ENCODE measurements at places on chromosomes 6 and 20.

DNA sequence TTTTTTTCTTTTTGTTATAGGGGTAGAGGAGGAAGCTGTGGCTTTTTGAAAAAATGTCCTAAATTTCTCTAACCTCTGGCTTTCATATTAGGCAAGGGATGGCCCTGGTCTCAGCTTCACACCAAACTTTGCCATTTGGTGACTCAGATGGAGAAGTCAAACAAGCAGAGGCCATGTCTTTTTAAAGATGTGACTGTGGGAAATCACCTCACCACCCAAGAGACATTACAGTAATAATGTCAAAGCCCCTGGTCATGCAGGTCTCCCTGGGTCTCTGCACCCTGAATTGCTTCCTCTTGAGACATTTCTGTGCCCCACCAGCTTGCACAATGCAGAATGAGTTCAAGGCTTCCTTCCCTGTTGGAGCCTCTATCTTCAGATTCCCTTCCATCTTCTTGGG is 39.5 kb upstream of the ADGRF5 start:
- no peak for DNase-seq

GRCh38 chr6:46655803-46656202 is 3.0 kb downstream of the SLC25A27 start:
- DNase-seq: no peak

DNA sequence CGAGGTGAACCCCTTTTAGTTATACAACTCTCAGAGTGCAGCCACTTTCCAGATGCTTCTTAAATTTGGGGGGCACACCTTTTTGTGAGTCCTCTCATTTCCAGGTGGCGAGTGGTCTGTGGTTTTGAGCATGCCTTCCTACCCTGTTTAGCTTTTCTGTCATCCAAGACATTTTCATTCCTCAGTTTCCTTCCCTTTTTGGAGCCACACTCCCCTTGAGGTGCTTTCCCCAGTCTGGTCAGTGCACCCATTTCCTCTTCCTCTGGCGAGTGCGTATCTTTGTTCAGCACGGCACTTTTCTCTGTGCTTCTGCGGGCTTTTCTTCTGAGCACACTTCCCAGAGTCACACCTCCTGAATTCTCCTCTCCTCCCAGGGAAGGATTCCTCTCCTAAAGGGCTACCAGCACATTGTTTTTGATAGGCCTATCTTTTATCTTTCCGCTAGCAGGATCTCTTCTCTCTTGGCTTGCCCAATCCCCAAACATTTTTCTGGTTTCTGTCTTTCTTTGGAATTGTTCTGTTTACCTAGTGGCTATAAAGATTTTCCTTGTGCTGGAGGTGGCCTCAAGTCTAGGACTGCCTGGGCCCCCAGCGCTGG is 1.4 kb downstream of the PHF20 start:
- DNase-seq: peak; percentile 46

DNA sequence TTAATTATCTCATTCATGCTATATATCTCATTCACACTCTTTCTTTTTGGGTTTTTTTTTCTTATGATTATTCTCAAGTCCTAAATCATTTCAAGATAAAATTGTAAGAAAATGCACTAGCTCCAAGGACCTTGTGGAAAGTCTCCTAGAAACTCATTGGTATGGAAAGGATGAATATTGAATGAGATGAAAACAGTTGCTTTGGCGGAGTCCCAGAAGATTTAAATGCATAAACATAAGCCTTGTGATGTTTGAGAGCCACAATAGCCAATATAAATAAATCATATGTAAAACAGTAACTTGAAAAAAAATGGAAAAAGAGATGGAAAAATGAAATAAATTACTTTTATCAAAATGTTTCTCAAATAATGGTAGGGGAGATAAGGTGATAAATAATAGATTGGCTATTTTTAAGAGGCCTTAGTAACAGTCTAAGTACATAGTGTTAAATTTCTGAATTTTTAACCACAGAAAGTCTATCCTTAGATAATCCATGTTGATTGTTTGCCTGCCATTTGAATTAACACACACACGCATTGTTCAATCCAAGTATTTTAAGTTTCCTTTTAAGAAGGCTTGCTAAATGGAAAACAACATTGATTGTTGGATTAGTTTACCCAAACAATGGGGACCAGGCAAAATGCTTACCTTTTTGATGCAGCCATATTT is 81.1 kb upstream of the CD2AP start:
- DNase-seq: no peak

- DNase-seq: no peak
Observed at GRCh38 chr6:7561153-7561964, 19.9 kb downstream of the DSP start.

GRCh38 chr6:143936347-143936746 is 71.7 kb downstream of the PLAGL1 start:
- no peak for DNase-seq

DNA sequence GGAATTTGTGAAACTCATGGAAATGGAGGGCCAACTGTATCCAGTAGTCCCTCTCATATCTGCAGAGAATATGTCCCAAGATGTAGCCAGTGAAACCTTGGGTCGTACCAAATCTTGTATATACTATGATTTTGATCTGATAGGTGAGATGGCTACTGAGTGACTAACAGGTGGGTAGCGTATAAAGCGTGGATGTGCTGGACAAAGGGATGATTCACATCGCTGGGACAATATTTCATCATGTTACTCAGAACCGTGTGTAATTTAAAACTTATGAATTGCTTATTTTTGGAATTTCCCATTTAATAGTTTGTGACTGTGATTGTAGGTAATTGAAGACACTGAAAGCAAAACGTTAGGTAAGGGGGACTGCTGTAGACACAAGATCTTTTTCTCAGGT is 144.1 kb downstream of the SMAP1 start:
- no peak for DNase-seq

- DNase-seq: peak; percentile 80
Observed at GRCh38 chr6:89371849-89372505, 19.5 kb upstream of the UBE2J1 start.

DNA sequence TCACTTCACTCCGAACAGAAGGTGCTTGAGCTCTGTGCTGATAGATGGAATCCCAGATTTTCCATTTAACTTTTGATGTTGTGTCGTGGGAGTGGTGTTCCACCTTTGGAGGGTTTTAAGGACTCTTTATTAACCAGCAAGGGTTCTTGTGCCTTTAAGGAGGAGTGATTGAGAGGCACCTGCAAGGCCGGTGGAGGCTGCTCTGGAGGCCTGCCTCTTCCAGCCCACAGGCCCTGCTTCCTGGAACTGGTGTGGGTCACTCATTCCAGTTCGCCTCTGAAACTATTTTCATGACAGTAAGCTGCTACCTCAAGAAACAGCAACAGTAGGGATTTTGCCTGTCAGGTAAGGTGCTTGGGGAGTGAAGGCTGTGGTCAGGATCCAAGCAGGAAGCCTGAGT is 58.8 kb upstream of the APCDD1L start:
- no peak for DNase-seq

GRCh38 chr6:82364087-82365015 is 734 bp downstream of the TPBG start:
- DNase-seq: no peak

GRCh38 chr6:44217332-44218143 is 812 bp downstream of the MYMX start:
- DNase-seq: no peak

DNA sequence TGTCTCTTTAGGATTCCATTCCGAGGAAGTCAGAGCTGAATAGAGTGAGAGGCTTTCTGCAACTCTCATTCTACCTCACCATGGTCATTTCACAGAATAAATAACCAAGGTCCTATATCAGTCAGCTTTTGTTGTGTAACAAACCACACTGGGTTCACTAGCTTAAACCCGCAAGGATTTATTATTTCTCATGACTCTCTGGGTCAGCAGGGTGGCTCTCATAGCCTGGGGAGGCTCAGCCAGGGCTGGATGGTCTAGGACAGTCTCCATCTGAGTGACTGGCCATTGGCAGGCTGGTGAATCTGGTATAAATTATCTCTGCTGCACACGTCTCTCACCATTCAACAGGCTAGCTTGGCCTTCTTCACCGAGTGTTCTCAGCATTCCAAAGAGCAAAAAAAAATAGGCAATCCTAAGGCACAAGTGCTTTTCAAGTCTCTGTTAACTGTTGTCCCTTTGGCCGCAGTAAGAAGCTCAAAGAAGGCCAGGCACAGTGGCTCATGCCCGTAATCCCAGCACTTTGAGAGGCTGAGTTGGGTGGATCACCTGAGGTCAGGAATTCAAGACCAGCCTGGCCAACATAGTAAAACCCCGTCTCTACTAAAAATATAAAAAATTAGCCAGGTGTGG is 39.7 kb downstream of the ISM1 start:
- no peak for DNase-seq

- DNase-seq: no peak
Observed at GRCh38 chr20:35034145-35034544, 58.5 kb downstream of the TRPC4AP start.

DNA sequence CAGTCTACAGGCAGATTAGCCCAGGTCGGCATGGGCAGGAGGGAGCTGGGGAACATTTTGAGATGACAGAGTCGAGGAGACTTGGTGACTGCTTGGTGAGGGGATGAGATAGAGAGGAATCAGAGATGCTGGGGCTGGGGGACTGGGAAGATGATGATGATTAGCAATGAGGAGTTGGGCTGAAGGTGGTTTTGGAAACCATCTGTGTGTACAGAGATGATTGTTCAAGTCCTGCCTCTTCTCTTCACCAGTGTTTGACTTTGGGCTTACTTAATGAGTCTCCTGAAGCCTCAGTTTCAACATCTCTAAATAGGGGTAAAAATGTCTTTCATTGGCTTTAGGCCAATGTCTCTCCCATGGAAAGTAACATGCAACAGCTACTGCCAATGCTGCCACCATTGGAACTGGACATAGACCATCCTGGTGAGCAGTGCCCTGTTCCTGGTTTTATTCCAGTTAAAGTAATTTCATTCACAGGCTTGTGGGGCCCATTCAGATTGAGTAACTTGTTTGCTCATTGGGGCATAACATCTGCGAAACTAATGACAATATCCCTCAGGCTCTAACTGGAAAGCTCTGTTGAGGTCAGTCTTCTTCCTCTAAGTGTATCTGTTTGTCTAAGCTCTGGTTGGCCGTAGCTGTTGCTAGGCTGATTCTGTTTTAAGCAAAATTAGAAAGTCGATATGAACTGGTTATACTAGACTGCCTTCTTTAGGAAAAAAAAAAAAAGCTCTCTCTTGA is 99.1 kb downstream of the ARMC2 start:
- no peak for DNase-seq

- peak; percentile 18 for DNase-seq
Observed at GRCh38 chr20:50338479-50339391, 148.1 kb downstream of the CEBPB start.

DNA sequence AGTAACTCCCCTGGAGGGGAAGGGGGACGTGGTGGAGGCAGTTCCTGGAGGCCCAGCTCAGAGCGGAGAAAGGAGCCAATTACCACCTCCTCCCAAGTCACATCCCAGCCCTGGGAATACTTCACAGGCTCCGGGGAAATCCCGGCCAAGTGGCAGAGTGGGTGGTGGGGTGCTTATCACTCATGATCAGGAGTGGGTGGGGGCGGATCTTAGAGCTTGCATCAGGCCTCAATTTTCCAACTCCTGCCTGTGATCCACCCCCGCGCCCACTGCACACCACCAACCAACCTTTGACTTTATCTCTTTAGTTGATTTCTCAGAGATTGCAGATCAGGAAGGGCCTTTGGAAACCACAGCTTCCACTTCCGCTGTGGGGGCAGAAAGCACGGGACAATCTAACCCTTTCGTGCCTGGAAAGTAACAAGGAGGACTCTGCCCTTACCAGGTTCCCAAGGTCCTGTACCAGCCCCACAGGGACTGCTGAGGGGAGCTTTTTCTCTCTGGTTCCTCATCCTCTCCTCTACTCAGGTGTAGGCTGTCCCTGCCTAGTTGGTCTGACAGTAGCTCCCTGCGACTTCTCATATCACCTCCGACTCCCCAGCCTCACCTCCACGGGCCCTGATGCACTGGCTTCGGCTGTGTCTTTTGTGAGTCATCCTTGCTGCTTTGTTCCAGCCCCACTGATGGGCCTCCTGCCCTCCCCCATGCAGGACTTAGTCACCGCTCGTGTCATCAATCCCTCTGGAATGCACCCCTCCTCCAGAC is 24.9 kb upstream of the IER3 start:
- DNase-seq: peak; percentile 68

DNA sequence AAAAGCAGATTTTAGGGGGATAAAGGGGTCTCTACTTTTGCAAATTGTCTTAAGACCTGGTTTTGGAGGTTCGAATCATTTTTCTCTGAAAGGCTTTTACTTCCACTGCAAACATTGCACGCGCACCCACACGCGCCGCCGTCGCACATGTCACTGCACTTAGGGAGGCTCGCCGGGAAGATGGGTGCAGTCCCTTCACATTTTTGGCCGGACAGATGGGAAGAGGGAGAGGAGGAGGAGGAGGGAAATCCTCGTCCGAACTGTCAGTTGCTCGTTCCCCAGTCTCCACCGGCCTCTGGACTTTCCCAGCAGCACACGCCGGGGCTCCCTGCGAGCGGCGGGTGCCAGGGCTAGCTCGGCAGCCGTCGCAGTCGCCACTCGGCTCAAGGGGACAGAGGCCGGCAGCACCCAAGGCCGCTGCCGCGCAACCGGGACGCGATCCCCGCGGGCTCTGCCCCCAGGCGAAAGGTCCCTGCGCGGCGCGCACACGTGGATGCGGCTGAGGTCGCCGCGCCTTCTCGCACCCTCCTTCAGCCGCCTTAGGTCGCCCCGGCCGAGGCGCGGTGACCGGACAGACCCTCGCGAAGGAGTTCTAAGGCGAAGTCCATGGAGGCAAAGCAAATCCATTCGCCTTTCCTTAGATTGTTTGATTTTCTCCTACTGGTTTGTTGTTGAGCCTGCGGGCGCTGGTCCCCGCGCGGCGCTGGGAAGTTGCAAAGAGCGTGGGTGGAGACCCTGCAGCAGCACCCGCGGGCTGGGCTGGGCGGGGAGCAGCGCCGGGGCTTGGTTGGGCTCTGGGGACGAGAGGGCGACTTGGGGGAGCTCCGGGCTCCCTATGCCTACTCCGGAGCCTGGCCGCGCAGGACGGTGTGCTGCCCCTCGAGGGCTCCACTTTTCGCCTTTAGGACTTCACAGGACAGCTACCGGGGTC is 1.2 kb downstream of the MYB start:
- DNase-seq: peak; percentile 29

DNA sequence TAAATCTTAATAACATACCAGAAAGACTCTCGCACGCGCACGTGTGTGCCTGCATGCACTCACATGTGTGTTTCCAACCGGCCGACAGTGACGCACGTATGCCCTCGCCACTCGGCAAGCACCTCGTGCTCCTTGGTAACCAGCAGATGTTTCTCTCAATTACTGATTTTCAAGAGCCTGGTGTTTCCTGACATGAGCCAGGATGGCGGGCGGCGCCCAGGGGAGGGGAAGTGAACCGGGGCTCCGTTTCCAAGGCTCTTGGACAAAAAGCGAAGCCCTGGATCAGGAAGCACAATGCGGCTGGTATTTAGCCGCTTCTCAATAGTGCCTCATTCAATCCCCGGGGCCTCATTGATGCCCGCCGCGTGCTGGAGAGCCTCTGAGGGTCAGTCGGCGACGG is 37.7 kb downstream of the PMEPA1 start:
- DNase-seq: no peak

- DNase-seq: no peak
Observed at GRCh38 chr20:10902576-10903282, 228.9 kb upstream of the JAG1 start.

- DNase-seq: no peak
Observed at GRCh38 chr20:32841174-32841573, 17.5 kb upstream of the EFCAB8 start.
